ENCODE measurements at places on chromosomes 5 and 9.

DNA sequence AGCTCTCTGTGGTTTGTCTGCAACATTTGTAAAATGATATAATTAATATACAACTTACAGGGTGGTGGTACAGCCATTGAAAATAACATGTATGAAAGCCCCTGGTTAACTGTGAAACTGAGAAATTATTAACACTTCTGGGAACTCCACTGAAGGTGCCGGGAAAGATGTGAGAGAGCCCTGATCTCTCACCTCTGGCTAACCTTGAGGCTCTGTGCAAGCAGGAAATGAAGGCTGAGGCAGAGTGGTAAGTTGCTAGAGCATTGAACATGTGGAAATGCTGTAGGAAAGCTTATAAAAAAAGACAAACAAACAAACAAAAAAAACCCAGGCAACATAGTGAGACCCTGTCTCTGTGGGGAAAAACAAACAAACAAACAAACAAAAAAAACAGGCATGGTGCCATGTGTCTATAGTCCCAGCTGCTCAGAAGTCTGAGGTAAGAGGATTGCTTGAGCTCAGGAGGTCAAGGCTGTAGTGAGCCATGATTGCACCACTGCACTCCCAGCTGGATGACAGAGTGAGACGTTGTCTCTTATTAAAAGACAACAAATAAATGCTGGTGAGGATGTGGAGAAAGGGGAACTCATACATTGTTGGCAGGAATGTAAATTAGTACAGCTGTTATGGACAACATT, 7.5 kb downstream of the CATSPER3 start:
- DNase-seq: no peak

DNA sequence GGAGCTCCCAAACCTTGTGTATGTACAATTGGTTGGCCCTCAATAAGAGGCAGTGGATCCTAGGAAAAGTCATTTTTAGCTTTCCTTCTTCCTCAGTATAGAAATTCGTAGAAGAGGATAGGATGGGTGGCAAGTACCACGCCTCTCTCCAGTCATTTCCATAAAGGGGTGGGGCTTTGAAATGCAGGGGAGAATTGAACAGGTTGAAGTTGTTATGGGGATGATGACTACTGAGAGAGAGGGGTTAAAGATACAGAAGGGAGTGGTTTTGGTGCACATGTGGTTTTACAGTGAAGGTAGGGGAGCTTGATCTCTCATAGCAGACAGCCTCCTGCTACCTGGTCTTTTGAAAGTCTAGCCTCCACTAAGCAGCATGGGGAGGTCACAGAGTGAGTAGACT, 54.4 kb upstream of the FAM120AOS start:
- no peak for DNase-seq

GRCh38 chr9:38641985-38642864, 21.8 kb upstream of the ANKRD18A start:
- no peak for DNase-seq

DNA sequence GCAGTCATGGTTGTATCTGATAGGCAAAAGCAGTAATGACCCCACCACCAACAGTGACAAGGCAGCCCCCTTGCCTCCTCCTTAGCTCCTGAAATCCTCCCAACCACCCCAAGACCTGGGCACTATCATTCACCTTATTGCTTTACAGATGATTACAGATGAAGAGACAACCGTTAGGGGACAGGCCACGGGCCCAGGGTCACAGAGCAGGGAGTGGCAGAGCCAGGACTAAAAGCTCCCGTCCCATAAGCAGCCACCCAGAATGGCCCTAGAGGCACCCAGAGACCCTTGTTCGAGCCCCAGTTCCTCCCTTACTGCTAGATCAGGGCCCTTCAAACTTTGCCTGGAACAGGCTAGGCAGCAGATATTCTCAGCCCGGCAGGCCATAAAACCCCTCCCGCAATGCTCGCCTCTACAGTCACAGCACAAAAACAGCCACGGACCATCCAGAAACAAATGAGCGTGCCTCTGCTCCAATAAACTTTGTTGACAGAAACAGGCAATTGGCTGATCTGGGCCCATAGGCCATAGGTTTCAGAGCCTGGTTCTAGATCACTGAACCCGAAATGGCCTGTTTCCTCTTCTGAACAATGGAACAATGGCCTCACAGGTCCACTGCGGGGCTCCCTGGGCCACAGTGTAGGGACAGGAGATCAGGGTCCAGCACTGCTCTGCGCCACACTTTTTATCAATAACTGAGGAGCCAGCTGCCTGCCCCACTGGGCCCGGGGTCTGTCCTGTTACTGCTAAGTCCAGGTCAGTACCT, 67.0 kb downstream of the LRSAM1 start:
- DNase-seq: no peak

DNA sequence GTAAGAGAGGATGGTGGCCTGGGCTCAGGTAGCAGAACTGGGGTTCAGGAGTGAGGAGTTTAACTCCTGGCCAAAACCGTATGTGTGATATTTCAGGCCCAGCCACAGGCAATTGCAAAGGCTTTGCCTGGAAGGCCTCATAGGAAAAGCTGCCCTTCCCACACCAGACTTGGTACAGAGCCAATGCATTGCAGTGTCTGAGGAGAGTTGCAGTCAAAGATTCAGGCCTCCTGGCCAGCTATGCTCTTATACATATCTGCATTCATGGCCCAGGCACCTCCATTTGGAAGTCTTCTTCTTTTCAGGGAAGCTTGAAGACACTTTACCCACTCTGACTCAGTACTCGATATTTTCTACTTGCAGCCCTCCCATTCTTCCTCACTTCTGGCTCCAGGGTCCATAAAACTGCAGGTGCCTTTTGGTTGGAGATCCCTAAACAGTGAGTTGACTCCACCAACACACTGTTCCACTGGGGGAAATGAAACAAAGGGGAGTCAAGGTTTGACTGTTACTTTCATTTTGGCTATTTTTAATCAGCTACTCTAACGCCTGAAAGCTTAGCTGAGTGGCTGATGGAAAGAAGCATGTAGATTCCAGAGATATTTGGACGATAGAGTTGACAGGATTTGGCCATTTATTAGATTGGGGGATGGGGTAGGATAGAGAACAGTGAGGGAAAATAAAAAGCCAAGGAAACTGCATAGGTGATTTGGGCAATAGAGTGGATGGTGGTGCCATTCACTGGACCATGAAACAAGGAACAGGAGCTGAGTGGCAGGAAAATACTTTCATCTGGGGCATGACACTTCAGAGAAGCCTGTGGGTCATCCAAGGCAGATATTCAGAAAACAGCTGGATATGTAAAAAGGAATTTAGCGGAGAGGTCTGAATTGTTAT, 30.6 kb upstream of the IL33 start:
- no peak for DNase-seq

- no peak for DNase-seq
Observed at GRCh38 chr9:6506571-6506970, 93.6 kb downstream of the UHRF2 start.

DNA sequence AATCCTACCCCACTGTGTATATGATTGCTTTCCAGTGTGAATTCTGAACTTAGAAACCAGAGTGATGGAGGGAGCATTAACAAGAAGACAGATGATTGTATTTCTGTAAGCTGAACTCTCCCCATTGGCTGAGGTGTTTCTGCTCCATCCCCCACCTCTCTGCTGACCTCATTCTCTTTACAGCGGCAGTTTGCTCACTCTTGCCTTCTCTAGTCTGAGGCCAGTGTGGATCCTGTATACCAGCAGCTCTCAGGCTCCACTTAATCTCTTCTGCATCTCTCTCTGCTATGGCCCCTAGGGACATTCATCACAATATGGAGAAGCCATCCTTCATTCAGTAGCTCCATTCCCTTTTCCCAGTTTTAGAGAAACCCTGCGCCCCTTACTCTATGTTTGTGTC, 358.8 kb downstream of the MAN2A1 start:
- DNase-seq: no peak

- no peak for DNase-seq
Observed at GRCh38 chr5:38434966-38435705, 121.3 kb downstream of the LIFR start.

DNA sequence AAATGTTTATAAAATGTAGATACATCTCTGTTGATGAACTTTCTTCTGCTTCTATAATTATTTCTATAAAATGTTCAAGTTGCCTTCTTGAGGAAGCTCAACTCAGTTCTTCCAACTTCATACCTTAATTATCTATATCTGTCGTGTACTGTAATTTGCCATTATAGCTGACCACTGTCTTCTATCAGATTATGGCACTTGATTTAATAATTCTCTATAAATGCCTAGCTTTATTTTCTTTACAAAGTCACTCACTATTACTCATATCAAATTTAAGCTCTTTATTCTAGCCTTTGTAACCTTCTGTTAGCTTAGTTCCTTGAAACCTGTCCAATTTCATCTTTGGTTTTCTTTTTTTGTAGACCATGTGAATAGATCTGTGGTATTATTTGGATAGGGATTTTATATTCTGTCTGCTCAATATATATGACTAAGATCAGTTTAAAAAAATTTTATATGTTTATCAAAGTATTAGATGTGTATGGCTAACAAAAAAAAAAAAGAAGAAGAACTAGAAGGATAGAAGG, 39.5 kb downstream of the SMC5 start:
- DNase-seq: no peak

- no peak for DNase-seq
Observed at GRCh38 chr9:34211395-34211794, 32.6 kb downstream of the UBAP1 start.

DNA sequence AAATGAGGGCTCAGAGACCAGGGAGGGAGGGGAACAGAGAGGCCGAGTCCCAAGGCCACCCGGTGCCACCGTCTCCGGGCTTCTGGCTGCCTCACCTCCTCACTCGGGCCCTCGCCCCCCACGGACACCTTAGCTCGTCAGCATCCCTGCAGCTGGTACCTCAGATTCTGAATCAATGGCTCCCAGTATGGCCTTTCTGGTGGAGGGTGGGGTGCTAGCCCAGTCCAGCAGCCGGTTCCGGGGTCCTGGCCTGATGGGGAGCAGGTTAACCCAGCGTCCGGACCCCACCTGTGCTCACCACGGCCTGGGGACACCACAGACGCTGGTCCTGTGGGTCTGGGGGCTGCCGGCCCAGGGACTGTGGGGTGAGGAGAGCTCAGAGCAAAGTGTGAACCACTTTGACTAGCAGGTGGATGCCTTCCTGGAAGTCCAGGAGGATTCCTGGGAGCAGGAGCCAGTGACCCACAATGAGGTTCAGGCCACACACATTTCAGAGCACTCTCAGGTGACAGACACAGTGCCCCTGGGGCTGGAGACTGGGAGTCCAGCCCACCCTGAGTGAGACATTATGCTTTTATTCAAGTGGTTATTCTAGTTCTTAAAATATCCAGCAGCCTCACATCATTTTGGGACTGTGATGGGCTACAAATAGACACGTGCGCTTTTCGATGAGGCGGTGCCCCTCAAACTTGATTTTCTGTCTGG, 53.3 kb downstream of the AHRR start:
- DNase-seq: no peak

DNA sequence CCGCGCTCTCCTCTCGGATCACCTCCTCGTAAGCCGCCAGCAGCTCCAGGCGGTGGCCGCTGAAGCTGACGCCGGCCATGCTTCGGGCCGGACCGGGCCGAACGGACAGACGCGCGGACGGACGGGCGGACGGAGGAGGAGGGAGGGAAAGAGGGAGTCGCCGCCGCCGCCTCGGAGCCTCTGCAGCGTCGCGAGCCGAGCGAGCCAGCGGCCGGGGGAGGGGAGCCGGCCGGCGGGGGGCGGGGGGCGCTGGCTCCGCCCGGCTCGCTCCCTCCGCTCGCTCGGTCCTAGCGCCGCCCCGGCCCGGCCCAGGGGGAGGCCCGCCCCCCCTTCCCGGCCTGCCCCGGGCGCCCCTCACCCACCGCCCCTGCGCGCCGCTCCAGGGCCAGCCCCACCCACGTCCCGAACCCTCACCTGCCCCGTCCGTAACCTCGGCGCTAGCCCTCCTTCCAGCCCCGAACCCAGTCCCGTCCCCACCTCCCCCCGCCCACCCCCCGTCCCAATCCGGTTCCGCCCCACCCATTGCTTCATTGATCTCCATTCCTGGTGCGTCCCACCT, at the start of gene DBN1:
Gene DBN1 (minus strand): TSS at position 192 of the 559 bp plus-strand sequence. CDS start 113 bp downstream, at position 79.
- DNase-seq: no peak

GRCh38 chr9:78014776-78015175, 16.8 kb downstream of the GNAQ start:
- DNase-seq: peak; percentile 39

- DNase-seq: no peak
Observed at GRCh38 chr9:118384531-118385100, 680.4 kb downstream of the TLR4 start.

DNA sequence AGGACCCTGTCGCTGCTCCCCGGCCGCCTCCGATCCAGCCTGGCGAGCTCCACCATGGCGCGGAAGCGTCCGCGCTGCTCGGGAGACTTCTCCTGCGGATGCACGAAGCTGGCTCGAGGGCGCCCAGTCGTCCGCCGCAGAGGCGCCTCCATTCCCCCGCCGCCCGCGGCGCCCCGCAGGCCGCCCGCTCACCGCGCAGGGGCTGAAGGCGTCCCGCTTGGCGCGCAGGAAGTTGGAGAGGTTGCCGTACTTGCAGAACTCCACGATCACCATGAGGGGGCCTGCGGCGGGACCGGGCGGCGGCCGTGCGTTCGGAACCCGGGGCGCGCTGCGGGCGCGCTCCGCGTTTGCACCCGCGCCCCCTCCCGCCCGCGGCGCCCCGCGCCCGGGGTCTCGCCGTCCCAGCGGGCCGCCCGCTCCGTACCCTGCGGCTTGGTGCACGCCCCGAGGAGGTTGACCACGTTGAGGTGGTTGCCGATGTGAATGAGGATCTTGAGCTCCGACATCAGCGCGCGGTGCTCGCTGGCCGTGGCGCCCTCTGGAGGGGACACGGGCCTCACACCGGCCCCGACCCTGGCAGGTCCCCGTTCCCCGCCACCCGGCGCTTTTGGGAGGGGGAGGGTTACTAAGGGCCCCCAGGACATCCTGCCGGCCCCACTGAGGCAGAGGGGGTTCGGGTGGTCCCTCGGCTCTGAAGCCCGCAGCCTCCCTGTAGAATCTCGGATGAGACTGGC, 27.7 kb upstream of the SCGB3A1 start:
- DNase-seq: no peak

DNA sequence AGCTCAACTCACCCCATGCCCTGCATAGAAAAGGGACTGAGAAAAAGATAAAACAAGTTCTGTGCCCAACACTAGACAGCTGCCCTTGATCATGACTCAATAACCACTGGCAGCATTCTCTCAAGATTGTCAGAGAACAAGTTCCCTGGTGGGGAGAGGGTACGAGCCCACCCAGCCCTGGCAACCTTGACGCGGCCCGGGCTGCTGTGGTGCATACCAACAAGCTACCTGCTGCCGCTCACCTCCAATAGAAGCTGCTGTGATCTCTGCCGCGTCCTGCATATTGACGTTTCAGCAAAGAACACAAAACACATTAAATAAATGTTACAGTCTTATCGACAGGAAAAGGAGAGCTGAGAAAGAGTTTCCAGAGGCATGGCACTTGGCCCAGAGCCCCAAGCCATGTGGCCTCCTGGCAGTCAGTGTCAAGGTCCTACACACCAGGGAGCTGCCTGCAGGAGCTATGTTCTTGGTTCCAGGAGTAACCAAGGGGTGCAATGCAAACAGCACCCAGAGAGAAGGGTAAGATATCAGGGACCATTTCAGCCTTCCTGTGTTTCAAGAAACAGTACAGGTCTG, 28.3 kb downstream of the WHRN start:
- DNase-seq: no peak

DNA sequence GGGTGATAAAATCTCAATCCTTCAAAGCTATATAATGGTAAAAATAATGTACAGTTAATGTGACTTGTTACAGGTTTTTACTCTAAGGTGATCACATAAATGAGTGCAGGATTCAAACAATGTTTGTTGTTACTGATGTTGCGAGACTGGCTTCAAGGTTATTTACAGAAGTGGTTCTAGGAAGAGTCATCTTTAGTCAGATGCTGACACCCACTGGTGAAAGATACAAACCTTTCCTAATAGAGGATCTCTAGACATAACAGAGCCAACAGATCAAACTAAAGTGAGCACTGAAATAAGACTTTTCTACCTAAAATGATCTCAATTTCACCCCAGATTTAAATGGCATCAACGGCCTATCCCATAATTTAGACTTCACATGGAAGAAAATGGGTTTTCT, 20.2 kb downstream of the ARSB start:
- DNase-seq: peak; percentile 22
